HFFc6 (cell line): ENCODE measurements at places on chromosomes 7 and 10. TPM values are rescaled to one million over a fixed set of nuclear protein-coding genes. Genes with fewer than 3 reads are reported as not detected.

DNA sequence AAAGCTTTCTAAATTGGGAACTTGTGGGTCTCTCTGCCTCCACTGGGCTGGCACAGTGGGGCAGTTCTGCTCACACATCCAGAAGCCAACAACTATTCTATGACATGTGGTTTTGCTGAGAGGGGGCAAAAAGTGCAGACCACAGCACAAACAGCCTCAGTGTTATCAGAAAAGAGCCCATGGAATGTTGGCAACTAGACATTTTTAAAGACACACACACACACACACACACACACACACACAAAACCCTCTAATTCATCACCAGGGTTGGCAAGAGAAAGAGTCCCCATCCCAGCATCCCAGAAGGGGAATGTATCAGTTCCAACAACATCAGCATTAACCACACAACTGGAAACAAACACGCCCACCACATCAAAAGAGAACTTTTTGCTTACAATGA is 117.1 kb downstream of the FGFR2 start:
- no peak for DNase-seq

- DNase-seq, result no peak
Measured at GRCh38 chr10:87598700-87599099, 61.0 kb upstream of the PAPSS2 start.

The SCART1 gene
- 0.97 and 1.0 TPM in 2 replicates for total RNA-seq

DNA sequence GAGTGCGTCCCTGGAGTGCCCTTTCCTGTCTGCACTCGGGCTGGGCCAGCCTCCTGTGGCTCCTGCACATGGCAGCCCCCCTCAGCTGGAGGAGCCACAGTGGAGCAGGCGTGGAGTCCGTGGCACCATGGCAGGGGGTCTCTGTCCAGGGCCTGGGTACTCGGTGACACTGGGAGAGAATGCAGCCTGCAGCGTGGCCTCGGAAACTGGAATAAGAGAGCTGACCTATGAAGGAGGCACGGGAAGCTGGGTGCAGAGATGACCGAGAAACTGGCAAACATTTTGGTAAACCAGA is 25.8 kb upstream of the WDFY4 start:
- no peak for DNase-seq

GRCh38 chr7:100485471-100485876 is 1.7 kb downstream of the NYAP1 start:
- DNase-seq, result no peak

- DNase-seq, result no peak
Measured at GRCh38 chr10:75493464-75493863, 62.0 kb downstream of the LRMDA start.

DNA sequence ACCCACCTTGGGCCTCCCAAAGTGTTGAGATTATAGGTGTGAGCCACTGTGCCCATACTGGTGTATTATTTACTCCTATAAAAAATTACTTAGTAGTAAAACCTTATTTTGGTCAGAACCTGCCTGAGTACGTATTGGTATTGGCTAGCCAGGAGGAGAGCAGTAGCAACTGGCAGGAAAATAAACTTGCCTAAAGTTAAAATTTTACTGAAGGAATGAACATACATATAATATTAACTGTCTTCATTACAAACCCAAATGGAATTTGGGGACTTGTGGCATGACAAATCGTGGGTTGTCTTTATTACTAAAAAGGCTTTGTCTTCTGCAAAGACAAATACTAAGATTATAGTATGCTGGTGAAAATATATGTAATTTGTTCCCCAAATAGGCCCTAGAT is 8.4 kb downstream of the RAB18 start:
- DNase-seq, result peak; percentile 7

DNA sequence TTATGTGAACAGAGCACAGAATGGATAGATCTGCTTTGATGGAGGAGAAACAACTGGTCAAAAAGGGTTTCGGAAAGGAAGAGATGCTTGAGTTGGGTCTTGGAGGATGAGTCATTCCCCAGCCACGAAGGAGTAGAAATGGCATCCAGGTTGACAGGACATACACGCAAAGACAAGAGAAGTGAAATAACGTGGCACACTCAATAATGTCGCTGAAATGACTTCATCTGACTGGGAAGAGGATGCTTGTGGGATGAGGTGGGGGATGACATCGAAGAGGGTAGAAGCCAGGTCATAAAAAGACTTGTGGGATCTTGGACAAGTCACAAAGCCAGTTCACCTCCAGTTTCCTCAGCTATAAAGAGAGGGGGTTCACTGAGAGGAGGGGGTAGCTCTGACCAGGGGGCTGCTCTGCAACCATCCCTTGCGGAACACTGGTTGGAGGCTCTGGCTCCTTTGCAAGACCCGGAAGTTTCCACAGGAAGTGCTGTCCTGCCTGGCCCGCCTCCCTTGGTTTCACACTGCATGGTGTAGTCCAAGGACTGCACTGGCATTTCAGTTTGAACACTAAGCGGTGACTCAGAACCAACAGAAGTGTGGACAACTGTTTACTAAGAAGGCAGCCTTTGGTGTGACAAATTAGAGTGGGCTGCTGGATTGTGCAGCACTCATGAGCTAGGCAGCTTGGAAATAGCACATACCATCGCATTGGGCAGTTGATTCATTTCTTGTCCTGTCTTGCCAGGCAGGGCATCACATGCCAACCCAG is 189.9 kb upstream of the ADO start:
- peak; percentile 75 for DNase-seq

DNA sequence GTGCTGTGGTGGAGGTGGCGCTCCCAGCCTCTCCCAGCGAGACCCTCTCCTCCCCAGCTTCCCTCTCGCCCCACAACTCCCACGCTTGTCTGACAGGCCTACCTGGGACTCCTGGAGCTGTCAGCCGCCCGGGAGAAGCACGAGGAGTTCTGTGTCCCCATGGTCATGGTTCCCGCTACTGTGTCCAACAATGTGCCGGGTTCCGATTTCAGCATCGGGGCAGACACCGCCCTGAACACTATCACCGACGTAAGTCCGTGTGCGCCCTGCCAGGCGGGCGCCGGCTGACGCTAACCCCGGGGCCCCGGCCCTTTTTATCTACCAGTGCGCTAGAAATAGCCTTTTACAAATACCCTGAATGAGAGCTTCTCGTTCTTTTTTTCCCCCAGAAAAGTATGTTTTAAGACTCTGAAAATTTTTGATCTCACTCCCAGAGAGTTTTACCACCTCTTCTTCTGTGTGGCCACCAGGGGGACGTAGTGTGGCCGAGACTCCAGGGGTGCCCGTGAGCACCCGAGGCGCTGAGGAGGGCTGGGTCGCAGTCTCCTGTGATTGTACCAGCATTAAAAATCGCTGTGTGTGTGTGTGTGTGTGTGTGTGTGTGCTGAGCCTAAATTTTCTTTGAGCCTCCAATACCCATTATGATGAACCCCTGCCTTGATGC is 52.6 kb downstream of the PFKP start:
- DNase-seq, result no peak

- DNase-seq, result no peak
Measured at GRCh38 chr10:33681595-33681994, 347.1 kb upstream of the NRP1 start.

- DNase-seq, result no peak
Measured at GRCh38 chr10:12212454-12212853, 16.5 kb downstream of the CDC123 start.

The GPRIN2 gene
- total RNA-seq, result not detected in 3 replicates

The NAT16 gene
- total RNA-seq, result not detected in 3 replicates

DNA sequence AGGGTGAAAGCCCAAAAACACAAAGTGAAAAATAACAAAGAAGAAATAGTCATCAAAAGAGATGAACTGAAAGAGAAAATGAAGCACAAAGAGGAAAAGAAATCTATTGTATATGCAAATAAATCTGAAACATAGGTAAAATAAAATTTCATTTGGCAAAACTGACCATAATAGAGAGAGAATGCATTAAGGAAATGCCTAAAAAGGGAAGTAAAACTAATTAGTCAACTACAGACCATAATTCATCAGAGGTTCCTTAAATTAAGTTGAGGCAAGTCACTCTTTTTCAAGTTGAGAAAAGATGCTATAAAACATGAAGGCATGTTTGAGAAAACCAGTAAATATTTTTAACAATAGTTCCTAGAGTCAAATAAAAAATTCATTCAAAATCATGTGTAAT is 233.3 kb downstream of the LRRN3 start:
- no peak for DNase-seq

- no peak for DNase-seq
Measured at GRCh38 chr10:127441350-127442219, 107.5 kb upstream of the NPS start.

The GARIN1A gene
- 0.59 to 2.4 TPM (median 0.94 TPM) in 3 replicates for total RNA-seq

The KCNMA1 gene
- total RNA-seq, result 91.0 to 191 TPM (median 155 TPM) in 3 replicates

DNA sequence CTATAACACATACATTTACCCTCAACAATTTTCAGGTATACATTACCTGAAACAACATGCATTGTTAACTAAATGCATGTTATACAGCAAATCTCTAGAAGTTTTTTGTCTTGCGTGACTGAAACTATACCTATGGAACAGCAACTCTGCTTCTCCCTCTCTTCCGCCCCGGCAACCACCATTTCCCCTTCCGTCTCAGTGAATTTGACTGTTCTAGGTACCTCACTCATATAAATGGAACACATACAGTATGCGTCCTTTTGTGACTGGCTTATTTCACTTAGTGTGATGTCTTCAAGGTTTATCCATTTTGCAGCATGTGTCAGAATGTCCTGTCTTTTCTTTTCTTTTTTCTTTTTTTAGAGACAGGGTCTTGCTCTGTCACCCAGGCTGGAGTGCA is 22.5 kb downstream of the CALHM2 start:
- no peak for DNase-seq

DNA sequence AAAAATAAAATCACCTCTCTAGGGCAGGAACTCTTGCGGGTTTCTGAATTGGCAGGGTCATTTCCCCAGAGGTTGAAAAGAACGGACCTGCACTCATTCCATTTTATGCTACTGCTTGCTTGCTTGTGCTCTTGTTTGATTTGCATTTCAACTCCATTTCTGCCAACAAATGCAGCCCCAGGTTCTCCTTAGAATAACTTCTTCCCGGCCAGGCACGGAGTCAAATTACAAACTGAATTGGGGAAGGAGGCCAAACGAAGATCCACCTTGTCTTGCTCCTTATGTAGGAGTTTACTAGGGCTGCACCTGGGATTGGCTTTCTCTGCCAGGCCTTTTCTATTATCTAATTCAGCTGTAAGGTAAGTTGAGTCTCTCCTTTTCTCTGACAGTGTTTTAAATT is 79.6 kb downstream of the HGF start:
- no peak for DNase-seq

The AKR1D1 gene
- 0.17 to 0.21 TPM in 2 of 3 replicates, not detected in the other for total RNA-seq
